ENCODE measurements at places on chromosomes 16 and 17.

DNA sequence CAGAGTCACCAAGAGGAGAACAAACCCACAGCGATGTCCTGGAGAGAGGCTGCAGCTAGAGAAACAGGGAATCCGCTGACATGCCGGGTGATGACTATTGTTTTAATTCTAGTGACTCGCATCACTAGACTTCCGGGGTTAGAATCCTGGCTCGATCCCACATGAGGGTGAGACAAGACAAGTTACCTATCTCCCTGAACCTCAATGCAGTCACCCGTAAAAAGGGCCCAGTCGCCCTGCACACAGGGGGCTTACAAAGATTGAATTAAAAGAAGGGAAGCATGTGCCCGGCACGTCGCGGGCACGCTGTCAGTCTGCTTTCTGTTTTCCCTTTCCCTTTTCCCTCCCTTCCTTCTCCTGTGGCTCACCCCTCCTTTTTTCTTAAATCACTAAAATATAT, 212.9 kb upstream of the FOXF1 start:
- DNase-seq, result no peak

GRCh38 chr17:8706431-8706830, 38.2 kb downstream of the CCDC42 start:
- no peak for DNase-seq

GRCh38 chr17:50841949-50842354, 6.6 kb downstream of the WFIKKN2 start:
- peak; percentile 51 for DNase-seq

- no peak for DNase-seq
Measured at GRCh38 chr16:63458846-63459245, 1422.6 kb upstream of the CDH8 start.

DNA sequence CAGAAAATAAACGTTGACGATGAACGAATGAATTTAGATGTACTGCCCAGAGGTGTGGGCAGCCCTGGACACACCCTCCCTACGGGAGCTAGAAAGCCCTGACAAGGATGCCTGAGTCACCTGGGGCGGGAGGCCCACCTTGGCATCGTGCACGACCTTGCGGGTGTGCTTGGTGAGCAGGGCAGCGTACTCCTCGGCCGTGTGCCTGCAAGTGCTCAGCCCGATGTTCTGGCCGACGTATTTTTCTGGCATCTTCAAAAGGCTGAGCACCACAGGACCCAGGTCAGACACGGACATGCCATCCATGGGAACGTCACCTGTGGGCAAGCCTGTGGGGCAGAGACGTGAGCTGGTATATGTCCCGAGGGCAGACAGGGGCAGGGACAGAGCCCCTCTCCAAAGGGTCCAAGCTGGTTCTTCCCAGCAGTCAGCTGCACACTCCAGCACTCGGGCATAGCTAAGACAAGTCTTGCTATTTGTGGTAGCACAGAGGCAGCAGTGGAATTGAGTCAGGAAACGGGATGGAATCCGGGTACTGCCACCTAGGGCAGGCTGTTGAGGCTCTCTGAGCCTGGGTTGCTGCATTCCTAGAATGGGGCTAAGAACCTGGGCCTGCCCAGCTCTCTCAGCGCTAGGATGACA, 10.8 kb downstream of the NMRAL1 start:
- no peak for DNase-seq

DNA sequence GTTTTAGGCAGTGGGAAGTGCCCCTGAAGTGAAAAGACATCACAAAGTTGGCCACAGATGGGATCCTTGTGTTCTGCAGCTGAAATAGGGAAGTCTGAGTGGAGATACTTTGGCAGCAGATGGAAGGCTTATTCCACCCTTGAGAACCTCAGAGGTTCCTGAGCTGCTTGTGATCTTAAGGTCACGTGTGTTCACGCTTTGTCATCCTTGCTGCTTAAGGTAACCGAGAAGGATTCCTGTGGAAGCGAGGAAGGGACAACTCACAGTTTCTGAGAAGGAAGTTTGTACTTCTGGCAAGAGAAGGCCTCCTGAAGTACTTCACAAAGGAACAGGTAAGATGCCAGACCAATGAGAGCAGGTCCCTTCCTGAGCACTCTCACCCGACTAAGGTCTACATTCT, 12.2 kb downstream of the ADAP2 start:
- no peak for DNase-seq

DNA sequence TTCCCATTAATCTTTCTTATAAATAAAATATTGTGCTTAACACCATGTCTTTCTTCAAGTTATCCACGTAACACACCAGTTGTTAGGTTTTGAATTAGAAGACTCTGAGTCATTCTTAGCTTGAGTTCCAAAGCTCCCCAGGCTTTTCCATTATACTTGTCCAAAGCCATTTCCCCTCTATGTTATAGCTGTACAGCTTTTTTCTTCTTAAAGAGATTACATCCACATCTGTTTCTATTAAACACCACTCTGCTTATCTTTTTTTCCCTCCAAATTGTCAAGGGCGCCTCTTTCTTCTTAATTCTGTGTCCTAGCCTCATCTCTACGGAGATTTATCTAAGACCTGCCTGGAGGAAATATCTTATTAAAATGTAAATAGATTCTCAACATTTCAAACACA, 139.4 kb upstream of the CPHXL start:
- no peak for DNase-seq

GRCh38 chr17:48633266-48633677, 7.1 kb upstream of the HOXB9 start:
- no peak for DNase-seq

DNA sequence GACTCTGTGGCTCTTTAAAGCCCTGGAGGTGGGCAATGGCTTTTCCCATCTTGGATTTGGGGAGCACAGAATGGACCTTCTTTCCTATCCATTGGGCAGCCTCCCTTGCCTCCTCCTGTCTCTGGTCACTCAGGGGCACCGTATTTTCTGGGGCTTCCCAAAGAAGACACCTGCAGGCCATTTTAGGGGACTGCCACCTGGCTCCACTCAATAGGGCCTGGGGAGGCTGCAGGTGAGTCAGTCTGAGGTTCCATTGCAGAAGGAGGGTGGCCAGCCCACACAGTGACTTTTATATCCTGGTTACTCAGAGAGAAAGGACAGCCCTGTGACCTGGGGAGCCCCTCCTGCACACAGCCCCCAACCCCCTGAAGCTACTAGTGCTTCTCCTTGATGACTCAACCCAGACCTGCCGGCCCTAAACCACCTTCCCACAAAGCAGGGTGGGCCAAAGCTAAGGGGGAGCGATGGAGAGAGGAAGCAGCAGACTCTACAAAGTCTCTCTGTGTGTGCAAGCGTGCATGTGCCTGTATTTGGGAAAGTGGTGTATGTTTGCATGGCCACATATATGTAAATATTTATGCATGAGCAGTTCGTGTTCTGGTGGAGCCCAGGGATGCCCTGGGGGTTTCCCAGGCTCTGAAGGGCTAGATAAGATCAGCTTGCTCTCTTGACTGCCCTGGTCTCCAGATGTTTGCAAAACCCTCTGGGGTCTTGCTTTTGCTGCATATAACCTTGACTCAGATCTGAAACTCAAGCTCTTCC, 5.0 kb downstream of the CX3CL1 start:
- DNase-seq, result no peak

GRCh38 chr17:11369575-11369974, 128.6 kb downstream of the SHISA6 start:
- DNase-seq, result no peak

GRCh38 chr16:2150418-2151187, 2.2 kb downstream of the RAB26 start:
- no peak for DNase-seq

DNA sequence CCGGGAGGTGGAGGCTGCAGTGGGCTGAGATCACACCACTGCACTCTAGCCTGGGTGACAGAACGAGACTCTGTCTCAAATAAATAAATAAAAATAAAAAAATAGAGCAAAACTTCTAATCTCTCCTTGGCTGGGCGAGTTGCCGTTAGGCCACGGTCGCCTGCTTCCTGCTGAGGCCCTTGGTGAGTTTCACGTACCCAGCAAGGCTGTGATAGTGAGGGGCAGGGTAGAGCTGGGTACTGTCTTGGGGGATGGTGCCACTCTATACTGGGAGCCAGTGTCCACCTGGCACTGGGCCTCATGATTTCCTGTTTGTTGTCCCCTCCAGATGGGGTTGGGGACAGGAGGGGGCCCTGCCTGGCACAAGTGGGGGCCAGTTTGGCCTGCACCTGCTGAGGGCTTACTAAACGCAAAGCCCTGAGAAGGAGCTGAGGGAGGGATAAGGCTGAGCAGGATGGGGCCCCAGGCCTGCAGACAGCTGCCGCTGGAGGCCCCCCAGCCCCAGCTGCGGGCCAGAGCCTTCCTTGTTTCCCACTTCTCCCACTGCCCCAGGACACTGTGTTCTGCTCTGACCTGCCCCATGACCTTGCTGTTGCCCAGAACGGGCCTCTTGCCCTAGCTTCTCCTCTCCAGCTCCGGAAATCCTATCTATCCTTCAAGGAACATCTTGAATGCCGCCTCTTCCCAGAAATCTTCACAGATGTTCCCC, 25.4 kb downstream of the GJD3 start:
- DNase-seq, result no peak

DNA sequence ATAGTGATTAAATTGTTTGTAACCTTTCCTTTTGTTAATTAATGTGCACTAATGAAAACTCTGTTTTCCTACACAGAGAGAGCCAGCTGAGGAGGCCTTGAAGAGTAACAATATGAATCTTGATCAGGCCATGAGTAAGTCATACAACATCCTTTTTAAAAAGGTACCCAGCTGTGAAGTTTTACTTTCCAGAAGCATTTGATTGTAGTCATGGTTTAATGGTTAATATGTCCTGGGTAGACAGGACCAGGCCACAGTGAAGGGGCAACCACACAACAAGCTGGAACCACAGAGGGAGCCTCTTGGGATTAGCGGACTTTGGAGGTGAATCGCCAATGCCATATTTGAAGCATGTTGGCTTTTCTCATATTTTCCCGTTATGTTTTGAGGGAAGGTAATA, 55.6 kb downstream of the TMC6 start:
- no peak for DNase-seq

DNA sequence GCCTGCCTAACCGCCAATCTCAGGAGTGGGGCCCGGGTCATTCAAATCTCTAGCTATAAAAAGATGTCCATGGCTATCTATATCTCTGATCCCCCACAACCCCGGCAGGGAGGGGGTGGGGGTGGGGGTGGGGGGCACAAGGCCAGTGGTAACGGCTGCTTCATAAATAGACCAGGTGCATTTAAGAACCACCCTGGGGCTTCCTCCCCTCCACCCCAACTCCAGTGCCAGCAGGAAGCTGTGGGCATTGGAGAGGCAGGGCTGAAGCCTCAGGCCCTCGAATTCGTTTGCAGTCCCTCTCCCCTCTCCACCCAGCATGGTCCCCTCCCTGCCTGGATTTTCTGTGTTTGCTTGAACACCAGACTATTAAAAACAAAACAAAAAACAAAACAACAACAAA, 56.0 kb downstream of the RAP1GAP2 start:
- no peak for DNase-seq

DNA sequence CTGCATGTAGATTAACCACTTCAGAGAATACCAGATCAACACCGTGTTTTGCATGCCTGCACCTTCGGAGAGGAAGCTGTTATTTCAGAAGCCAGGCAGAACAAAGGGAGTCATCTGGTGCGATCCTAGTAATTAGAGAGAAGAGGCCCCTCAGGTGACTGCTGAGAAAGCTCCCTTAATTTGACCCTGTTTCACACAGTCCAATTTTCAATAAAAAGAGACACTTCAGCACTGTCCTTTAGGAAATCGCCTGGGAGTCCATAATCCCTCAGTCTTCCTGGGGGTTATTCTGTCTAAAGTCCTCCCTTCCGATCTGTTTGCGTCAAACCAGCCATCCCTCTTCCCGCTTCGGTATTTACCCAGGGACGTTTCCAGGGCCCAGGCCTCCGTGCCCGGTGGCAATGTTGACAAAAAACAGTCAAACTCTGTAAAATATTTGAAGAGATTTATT, 23.4 kb upstream of the TNRC6C start:
- no peak for DNase-seq

DNA sequence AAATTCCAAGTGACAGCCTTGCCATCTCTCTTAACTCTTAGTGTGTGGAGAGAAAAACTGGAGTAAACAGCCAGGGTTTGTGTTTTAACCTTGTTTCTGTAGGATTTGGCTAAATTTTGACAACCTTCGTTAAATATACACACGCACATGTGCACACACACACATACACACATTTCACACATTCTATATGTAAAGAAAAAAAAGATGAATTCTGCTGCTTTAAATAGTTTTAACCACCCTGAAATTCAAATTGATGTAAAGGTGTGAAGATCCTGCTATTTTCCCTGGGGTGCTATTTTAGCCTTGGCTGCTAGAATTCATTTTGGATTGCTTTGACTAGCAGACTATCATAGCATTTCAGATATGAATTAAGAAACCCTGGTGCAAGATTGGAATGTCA, 191.9 kb downstream of the FTO start:
- DNase-seq, result no peak

DNA sequence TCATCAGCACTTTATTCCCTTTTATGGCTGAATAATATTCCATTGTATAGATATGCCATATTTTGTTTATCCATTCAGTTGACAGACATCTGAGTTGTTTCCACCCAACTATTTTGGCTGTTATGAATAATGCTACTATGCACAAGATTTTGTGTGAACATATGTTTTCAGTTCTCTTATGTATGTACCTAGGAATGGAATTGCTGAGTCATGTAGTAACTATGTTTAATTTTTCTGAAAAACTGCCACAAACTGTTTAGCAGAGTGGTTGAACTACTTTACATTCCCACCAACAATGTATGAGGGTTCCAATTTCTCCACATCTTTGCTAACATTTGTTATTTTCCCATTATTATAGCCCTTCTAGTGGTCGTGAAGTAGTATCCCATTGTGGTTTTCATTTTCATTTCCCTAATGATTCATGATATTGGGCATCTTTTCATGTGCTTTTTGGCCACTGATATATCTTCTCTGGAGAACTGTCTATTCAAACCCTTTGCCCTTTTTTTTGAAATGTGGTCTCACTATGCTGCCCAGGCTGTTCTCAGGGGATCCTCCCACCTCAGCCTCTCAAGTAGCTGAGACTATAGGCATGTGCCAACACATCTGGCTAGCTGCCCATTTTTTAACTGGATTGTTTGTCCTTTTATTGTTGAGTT, 26.3 kb downstream of the SMURF2 start:
- no peak for DNase-seq

DNA sequence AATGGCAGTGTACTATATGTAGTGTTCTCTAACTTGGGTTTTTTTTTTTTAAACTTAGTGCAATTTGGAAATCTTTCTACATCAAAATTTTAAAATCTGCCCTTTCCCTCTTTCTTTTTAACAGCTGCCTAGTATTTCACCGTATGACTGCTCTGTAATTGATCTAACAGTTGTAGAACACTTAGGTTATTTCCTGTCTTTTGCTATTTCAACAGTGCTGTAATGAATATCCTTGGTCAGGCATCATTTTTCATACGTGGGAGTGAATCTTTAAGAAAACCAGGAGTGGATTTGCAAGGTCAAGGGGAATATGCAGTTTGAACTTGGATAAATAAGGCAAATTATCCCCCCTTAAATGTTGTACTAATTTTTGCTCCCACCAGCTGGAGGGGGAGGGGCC, 3.8 kb downstream of the NLRC5 start:
- DNase-seq, result no peak
